ENCODE measurements at places on chromosomes 2 and 18.
A peak's percentile ranks its signal among the peaks of the same experiment; 100 is the strongest.

- no peak for DNase-seq
Measured at GRCh38 chr2:179521944-179522343, 257.3 kb upstream of the SESTD1 start.

DNA sequence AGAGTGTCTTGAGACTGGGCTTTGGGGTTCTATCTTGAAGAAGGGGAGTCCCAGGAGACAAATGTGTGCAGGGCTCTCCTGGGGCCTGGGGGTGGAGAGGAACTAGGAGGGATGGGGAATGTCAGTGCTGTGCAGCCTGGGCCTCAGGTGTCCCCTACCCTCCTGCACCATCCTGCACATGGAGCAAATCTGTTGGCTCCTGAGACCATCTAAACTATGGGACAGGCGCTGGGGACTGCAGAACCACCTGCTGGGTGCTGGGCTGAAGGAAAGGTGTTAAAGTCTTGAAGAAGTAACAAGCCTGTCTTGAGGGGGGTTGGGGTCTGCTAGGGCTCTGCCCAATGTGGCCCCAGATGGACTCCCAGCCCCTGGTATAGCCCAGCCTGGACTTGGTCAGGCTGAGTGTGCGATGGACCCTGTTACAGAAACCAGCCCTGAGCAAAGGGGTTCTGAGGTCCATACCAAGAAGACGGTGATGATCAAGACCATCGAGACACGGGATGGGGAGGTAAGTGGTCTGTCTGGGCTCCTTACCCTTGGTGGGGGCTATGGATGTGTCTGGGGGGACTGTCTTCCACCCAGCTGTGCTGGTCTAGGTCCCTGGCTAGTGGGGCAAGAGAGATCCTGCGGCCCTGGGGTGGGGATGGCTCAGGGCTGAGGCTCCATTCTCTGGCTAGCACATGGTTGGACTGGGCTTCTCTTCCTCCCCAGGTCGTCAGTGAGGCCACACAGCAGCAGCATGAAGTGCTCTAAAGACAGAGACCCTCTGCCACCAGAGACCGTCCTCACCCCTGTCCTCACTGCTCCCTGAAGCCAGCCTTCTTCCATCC is 7.3 kb downstream of the DES start:
- DNase-seq, result no peak

GRCh38 chr2:138649571-138649970 is 130.6 kb downstream of the NXPH2 start:
- no peak for DNase-seq

- no peak for DNase-seq
Measured at GRCh38 chr2:187168720-187169713, 279.0 kb downstream of the CALCRL start.

- DNase-seq, result no peak
Measured at GRCh38 chr2:10941383-10941782, 29.6 kb downstream of the KCNF1 start.

- DNase-seq, result no peak
Measured at GRCh38 chr2:44772669-44773378, 168.7 kb upstream of the SIX3 start.

DNA sequence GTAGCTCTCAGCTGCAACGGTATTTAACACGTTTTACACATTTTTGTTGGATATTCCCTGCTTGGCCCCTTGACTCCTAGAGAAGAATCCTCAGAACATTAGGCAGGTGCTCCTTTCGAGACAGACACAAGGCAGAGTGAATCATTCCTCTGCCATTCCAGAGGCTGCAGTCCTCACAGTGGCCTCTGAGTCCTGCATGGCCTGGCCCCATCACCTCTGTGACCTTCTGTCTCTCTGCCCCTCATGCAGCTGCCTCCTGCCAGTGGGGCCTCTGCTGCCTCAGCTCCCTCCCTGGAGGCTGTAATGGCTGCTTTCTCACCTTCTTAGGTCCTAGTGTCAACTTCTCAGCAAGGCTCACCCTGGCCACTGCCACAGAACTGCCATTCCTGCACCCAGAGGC is 101.3 kb downstream of the PTPRM start:
- no peak for DNase-seq

GRCh38 chr2:55482186-55482884 is 37.2 kb upstream of the CFAP36 start:
- no peak for DNase-seq

DNA sequence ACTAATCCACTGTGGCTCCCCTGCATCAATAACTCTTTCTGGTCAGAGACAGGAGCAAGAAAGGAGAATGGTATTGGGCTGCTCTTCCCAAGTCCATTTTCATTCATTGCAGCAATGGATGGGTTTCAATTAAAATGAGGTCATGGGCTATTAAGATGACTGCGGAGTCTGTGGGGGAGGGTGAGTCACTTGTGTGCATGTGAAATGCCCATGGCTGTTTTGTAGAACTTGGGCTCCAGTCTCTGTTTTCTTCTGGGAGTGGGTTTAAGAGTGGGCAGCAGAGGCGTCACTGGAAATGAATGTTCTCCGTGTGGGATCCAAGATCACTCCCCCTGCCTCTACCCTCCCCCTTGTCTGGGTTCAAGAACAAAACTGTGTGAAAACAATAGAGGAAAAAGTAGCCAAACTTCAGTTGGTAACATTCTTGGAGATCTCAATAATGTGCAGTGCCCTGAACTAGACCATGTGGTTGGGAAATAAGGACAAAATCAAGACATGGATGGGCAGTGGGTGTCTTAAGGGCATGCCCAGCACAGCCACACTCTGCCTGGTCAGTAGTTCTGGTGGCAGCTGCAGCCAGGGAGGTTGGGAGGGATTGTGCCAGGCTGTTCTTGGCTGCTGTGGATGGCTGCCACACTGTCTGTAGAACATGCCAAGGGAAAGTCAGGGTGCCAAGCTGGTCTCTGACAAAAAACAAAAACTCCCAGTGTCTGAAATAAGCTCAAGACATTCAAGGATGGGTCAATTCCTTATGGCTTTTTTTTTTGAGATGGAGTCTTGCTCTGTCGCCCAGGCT is 68.2 kb upstream of the CXCR4 start:
- DNase-seq, result no peak

DNA sequence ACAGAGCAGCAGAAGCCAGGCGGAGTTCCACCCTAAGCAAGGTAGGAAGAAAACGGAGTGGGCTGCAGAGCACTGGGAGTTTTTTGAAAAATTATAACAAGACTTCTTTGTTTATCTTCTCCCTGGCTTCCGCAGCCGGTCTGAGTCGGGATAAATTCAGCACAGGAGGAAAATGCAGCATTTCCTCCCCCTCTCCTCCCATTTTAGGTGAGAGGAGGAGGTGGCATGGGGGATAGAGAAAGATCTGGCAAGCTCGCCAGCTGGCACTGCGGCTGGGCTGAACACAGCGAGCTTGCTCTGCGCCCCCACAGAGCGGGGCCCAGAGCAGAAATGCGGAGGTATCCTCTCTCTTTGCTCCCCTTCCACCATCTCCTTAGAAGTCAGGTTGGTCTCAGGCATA is 17.7 kb upstream of the CHRNA1 start:
- no peak for DNase-seq

DNA sequence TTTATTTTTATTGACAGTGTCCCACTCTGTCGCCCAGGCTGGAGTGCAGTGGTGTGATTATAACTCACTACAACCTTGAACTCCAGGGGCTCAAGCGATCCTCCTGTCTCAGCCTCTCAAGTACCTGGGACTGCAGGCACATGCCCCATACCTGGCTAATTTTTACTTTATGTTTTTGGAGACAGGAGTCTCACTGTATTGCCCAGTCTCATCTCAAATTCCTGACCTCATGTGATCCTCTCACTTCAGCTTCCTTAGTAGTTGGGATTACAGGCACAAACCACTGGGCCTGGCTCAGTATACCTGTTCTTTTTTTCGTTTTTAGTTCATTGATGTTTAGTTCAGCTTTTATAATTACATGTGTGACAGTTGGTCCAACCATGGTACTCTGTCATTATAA is 40.1 kb upstream of the SNORC start:
- no peak for DNase-seq

DNA sequence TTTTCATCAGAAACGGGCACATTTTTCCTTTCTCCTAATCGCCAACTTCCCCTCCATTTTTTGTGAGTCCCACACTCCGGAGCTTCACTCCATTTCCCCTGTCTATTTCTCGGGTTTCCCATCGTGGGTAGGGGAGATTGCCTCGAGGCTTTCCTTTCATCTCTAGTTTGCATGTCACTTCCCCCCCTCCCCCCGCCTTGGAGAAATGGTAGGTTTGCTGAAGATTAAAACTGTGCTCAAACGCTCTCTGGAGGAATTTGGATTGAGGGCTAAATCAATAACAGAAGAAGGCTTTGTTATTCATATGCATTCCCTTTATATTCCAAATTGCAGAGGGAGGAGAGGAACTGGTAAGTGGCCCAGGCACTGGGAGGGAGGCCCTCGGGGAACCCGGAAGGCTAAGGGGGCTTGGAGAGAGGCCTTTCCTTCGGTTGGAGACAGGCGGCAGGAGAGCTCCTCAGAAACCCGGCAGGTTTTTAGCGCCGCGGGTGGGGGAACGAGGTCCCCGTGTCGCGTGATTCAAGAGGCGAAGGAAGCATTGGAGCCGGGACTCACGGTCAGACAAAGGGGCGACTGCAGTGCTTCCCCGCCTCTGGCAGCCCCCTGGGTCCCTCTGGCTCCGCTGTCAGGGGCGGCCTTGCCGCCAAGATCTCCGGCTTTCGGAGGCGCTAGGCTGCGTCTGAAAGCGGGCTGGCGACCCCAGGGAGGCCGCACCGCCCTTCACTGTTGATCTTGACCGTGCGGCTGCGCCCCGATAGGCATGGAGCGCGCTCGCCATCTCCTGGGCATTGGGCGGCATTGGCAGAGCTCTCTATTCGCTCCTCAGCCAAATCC is 2.4 kb upstream of the HOXD12 start:
- DNase-seq, result peak; percentile 42

GRCh38 chr2:200575957-200576356 is 9.9 kb upstream of the AOX1 start:
- no peak for DNase-seq

GRCh38 chr18:49127471-49128190 is 176.9 kb upstream of the SMAD7 start:
- DNase-seq, result no peak

DNA sequence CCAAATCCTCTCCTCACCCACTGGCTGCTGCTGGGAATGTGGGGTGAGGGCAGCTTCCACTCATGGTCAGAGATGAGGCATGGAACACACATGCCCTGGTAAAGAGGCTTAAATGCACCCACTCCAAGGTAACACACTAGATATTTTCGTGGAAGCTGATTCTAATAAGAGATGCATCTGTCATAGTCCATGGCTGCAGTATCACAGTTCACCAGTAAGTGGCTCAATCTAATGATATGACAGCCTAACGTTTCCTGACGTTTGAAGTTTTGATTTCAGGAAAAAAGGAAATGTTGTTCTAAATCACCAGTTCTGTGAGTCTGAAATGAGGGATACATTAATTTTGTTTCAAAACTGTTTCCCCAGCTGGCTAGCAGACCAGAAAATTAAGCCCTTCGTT is 38.2 kb downstream of the LCT start:
- DNase-seq, result no peak

- DNase-seq, result no peak
Measured at GRCh38 chr18:63867368-63868125, 20.0 kb upstream of the SERPINB2 start.

DNA sequence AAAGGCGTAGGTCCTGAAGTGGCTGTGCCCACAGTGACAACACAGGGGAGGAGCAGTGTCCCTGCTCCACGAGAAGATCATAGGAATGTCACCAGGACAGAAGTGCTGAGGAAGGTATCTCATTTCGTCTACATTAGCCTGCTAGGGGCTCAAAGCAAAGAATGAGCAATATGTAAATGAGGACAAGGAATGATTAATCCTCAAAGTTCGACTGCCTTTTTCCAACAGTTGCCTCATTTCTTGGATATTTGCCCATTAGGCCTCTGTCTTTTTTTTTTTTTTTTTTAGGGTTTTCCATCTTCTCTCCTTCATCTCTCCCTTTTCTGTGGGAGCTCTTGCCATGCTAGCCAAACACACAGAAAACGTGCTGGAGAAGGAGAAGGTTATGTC is 105.2 kb upstream of the ARHGAP28 start:
- no peak for DNase-seq

DNA sequence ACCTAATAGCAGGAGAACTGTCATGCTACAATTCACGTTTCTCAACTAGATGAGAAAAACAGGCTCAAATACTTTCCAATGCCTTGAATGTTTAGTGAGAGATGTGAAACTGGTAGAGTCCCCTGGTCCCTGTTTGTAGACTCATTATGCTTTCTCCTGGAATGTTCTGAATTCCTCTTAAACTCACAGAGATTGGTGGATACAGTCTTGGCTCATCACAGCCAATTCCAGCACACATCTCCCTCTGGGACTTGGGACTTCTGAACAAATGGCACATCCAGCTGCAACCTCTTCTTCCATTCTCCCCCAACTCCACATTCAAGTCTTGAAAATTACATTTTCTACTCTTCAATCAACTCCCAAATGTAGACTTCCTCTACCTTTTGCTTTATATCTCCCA is 58.4 kb upstream of the NT5C1B start:
- no peak for DNase-seq

DNA sequence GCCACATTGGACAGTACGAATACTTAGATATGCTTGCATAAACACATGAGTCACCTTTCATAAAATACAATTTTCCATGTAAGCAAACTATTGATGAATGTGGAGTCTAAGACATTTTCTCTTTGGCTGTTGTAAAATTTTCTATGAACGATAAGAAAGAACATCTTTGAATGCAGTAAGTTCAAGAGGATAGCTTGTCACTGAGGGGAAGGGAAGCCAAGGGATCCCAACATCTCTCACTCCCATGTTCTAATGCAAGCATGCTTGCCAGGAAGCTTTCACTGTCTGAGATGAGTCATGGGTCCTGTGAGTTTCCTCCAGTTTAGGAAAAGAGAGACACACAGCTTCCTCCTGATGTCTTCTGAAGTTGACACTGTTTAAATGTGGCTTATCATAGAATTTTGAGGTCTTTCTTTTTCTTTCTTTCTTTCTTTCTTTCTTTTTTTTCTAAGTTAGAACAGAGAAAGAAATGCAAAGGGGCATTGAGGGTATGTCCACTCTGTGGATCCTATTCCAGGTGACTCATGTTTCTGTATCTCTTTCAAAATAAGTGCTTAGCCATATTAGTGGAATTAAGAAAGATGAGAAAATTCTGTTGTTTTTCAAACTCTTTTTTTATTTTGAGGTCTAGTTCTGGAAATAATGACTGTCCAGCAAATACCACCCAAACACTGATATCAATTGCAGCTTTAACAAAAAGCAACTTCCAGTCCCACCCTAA is 146.6 kb downstream of the RDH14 start:
- no peak for DNase-seq

GRCh38 chr2:235619544-235619943 is 125.7 kb downstream of the AGAP1 start:
- DNase-seq, result no peak

- no peak for DNase-seq
Measured at GRCh38 chr18:59729781-59730180, 32.6 kb upstream of the CCBE1 start.

DNA sequence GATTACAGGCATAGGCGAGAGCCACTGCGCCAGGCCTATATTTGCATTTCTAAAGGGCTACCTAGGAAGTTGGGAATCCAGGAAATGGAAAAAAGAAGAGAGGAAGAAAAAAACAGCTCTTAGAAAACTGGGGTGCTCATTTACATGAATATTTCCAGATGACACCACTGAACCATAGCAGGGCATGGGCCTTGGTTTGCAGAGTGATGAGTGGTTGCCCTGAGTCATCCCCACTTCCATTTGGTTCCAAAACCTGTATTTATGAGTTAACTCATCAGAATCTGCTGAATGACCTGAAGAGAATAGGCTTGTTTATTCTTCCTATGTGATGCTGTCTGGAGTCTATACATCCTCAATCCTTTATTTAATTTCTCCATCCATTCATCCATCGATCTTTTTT is 36.2 kb downstream of the EHD3 start:
- no peak for DNase-seq

- no peak for DNase-seq
Measured at GRCh38 chr2:17538022-17538843, 2.3 kb upstream of the VSNL1 start.
